ENCODE measurements at places on chromosomes 11 and 22.

- DNase-seq: no peak
Observed at GRCh38 chr11:94754819-94755218, 13.3 kb upstream of the AMOTL1 start.

- peak; percentile 8 for DNase-seq
Observed at GRCh38 chr11:92628401-92629292, 340.8 kb upstream of the MTNR1B start.

DNA sequence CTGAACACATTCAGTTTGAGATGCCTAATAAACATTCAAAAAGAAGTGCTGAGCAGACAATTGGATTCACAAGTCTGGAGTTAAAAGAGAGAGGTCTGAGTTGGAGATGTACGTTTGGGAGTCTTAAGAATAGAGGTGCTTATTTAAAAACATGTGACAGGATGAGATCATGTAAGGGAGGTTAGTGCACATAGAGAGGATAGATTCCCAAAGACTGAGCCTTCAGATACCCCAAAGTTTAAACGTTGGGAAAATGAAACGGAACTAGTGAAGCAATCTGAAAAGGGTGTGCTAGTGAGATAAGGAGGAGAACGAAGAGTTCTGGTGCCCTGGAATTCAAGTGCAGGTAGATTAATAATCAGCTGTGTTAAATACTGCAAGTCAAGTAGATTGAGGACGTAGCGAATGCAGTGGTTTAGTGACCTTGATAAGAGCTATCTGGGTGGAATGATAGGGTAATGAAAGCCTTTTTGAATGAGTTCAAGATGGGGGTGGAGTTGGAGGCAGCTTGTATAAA, 63.7 kb downstream of the HIPK3 start:
- DNase-seq: no peak

DNA sequence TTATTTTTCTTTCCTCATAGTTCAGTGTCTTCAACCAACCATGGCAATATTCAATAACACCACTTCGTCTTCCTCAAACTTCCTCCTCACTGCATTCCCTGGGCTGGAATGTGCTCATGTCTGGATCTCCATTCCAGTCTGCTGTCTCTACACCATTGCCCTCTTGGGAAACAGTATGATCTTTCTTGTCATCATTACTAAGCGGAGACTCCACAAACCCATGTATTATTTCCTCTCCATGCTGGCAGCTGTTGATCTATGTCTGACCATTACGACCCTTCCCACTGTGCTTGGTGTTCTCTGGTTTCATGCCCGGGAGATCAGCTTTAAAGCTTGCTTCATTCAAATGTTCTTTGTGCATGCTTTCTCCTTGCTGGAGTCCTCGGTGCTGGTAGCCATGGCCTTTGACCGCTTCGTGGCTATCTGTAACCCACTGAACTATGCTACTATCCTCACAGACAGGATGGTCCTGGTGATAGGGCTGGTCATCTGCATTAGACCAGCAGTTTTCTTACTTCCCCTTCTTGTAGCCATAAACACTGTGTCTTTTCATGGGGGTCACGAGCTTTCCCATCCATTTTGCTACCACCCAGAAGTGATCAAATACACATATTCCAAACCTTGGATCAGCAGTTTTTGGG, at the start of gene OR51T1:
Gene OR51T1 (plus strand): TSS at position 41 of the 641 bp plus-strand sequence. CDS start 0 bp downstream, at position 41.
- DNase-seq: no peak

DNA sequence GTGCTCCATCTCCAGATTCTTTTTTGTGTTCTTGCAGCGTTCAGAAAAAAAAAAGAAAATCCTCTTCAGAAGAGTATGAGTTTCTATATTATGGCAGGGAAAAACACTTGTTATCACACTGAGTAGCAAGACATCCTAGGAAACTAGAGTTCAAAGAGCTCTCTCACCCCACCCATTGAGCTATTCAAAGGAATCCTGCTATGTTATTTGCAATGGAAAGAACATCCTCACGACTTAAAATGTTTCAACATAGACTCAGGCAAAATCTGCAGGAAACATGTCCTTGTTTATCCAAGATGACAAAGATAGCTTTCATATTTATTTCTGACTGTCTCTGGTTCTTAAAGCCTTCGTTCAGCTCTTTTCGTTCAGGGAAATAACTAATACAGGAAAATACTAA, 331.6 kb upstream of the ANO5 start:
- DNase-seq: no peak

- DNase-seq: no peak
Observed at GRCh38 chr11:116517077-116517476, 255.7 kb downstream of the BUD13 start.

DNA sequence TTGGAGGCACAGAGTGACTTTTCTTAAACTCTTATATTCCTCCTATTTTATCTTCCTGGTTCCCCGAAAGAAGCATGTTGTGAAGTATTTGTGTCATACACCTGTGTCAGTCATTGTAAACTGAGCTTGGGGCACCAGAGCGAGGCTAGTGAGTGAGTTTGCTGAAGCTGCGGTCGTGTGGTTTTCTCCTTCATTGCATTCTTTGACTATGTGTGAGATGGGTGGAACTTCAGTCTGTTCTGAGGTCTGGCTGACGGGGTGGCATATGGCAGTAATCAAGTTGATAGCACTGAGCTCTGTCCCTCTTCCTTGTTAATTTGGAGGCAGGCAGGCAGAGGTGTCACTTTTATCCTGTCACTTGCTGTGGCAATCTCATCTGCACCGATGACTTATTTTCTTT, 4.2 kb downstream of the VPS26B start:
- DNase-seq: peak; percentile 80

DNA sequence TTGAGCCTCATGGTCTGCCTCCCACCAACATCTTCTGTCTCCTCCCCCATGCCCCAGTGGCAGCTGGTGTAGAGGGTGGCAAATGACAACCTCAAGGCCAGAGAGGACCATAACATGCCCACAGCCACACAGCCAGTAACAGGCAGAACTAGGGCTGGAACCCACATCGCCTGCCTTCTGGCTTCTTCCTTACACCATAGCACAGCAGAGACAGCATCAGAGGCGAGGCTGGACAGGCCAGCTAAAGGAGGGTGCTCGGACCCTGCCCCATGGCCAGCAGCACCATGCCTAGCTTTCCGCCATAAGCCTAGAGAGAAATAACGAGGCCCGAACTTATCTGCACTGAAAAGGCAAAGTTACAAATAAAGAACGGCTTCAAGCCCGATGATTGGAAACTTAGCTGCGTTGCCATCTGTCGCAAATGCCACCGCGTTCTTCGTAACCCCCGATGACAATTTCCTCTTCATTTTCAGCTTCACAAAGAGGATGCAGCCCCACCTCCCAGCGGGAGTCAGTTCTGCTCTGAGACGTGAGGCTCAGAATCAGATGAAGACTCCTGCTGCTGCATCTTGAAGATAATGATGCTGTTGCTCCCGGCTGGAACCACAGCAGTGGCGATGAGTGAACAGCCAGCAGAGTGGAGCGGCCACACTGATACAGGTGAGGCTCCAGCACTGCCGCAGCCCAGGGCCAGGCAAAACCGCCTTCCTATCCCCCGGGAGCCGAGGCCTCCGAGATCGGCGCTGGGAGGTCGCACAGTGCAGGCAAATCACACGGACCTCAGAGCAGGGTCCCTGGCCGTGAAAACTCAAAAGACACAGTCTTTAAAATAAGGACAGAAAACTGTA, 73.8 kb upstream of the RTL6 start:
- no peak for DNase-seq

Measured in Daoy (cell line).